Occipital lobe (tissue), 3 donors: ENCODE measurements at places on chromosomes 2 and 18. TPM values are rescaled to one million over a fixed set of nuclear protein-coding genes. Genes with fewer than 3 reads are reported as not detected.

DNA sequence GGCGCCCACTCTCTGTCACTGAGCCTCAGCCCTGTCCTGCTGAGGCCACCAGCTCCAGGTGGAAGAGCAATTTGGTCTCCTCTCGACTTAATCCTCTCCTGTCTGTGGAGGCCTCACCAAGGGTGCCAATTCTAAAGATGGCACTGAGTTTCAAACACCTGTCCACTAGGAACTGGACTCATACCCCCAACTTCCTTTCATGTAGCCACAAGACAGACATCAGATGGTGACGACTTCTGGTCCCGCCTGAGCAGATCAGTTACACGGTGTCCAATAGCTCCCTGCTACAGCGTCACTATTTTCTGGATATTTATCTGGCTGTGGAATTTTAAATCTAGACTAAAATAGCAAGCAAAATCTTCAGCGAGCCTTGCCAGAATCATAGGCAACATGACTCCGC lies 24.5 kb upstream of the SP5 start:
- no peak for DNase-seq

DNA sequence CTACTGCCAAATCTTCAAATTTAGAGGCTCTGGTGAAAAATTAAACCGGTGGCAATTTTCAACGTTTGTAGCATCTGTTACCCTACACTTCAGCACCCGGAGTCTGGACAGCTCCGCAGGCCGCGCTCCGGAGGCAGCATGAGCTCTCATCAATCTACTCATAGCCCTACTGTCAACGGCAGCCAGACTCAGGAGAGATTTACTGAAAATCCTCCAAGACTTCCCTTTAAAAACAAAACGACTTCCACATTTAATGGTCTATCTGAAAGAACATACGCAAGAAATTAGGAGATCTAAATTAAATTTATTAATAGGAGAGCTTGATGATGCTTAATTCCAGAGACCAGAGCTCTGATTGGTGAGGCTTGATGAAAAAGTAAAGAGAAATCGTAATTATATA lies 970 bp upstream of the ADCYAP1 start:
- DNase-seq = no peak

DNA sequence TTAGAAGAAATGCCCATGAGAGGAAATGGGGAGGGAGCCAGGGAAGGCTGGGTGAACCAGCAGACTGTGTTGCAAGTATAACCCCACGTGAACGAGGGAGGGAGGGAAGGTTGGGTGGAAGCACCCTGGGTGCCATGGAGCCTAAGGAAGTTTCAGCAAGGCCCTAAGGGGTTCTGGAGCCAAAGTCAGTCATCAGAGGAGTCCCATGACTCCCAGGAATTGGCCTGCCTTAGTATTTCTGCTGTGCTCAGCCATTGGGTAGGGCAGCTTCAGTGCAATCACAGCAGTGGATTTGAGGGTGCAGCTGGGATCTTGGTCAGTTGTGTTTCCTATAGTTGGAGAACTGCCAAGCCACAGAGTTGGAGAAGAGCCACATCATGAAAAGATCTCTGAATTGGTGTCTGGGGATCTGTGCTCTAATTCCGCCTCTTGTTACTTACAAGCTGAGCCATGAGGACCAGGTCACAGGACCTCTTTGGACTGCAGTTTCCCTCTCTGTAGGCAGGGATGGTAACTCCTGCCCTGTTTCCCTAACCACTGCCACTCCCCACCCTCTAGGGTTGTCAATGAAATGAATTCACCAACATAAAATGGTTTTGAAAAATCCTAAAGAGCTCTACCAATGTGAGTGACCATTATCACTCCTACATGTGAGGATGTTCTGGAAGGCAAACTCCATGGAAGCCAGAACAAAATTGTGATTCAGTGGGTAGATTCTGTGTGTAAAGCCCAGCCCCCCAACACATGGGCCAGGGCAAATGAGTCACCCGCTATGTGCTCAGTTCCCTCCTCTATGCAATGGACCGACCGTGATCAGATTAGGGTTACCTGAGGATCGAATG lies 108.9 kb downstream of the CLIP4 start:
- DNase-seq = no peak

Gene NPC1
- total RNA-seq = 25.3 TPM

Gene SEPTIN10
- 114 TPM for total RNA-seq
